ENCODE measurements at places on chromosomes 2 and 18.
A peak's percentile ranks its signal among the peaks of the same experiment; 100 is the strongest.

GRCh38 chr2:138779406-138779780 lies 797 bp downstream of the NXPH2 start:
- DNase-seq: no peak

DNA sequence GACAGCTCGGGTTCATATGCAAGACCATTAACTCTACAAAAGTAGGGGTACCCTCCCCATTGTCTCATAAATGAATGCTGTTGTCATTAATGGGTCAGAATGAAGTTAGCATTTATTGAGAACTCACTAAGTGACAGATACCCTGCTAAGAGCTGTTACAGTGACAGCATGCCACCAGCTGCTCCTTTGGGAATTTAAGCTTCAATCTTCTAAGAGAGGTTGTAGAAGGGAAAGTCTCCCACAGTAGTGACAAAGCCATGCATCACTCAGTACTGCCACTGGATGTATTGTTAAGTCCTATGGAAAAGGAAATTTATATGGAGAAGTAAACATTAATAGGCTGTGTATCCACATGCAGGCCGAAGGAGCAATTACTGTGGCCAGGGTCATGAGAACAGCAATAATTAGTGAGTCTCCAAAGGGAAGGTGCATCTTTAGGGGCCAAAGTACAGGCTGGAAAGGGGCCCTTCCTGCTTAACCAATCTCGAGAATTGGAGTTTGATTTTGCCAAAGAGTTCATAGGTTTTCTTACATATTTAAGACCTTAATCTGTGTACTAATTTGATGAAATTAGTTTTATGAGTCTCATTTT lies 64.5 kb upstream of the FAM124B start:
- DNase-seq: no peak

DNA sequence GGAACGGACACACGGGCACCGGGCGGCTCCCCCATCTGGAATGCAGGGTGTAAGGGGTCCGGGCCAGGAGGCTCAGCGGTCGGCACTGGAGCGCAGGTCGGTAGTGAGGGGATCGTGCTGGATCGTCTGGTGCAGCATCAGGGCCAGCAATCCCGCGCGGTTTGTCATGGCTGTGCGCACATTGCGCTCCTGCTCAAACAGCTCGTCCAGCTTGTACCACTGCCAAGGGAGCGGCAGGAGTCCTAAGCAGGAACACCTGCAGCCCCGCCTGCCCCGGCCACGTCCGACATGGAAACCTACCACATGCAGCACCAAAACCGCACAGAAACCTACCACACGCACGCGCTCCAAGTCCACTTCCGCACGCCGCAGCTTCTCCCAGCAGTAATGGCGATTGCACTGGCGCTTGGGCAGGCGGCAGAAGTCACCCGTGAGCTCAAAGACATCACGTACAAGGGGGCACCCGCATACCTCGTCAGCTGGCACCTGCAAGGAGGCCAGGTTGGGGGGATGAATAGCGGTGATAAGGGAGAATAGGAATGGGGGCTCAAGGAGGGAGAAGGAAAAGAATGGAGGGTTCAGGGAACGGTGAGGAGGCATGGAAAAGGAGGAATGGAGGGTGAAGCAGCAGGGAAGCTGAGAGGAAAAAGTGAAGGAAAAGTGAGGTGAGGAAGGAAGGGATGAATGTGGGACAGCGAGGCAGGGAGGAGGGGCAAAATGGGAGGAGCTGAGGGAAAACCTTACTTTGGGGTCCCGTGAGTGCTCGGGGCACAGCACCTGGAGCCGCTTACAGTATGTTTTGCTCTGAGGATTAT lies 1.4 kb upstream of the MBD1 start:
- DNase-seq: no peak

- DNase-seq: no peak
Observed at GRCh38 chr2:28322981-28323396, 69.7 kb upstream of the FOSL2 start.

DNA sequence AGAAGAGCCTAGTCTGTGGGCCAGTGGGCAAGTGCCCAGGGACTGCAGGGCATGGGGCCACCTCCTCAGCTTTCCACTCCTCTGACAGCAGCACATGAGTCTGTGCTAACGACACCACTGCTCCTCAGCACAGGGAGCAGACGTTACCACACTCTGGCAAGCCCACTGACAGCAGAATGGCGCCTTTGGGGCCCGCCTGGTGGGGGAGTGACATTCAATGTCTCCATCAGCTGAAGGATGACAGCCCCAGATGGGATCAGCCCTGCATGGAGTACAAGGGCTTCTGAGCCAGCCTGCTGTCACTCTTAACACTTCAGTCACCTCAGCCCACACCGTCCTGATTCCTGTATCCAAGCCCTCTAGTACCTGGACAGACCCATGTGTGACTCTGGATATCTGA lies 149.4 kb upstream of the SMAD2 start:
- no peak for DNase-seq

DNA sequence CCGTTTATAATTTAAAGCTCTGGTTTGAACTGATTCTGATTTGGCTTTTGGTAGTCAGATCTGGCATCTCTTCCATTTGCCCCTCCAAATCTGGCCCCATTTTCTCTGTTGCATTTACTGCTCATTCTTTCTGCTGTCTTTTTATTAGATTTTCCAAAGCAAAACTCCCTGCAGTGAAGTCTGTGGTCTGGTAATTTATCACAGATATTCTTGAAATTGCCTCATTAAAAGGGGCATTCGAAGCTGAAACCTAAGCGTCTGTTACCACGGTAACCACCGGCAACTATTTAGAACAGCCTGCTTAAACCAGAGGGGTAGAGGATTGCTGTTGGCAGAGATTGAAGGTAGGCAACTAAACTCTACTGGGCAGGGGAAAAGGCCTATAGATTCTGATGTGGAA lies 111.5 kb upstream of the UPP2 start:
- no peak for DNase-seq

- DNase-seq: no peak
Observed at GRCh38 chr2:96971926-96972444, 14.4 kb downstream of the FAM178B start.

DNA sequence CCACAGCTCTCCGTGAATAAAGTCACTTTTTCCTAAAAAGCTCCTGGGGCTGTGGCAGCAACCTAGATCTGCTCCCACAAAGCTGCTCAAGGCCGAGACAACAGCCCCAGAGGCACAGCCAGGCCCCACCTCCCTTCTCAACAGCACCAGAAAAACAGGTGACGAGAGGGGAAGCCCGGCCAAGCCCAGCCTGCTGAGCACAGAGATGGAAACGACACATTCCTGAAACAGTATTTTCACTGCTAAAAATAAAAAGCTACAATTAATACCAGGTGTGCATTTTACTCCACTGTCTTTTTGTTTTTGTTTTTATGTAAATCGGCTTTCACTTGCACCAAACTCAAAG lies 199.3 kb downstream of the HDAC4 start:
- peak; percentile 71 for DNase-seq

- DNase-seq: no peak
Observed at GRCh38 chr18:24657444-24657842, 197.0 kb downstream of the HRH4 start.

GRCh38 chr2:46276642-46277041 lies 20.6 kb upstream of the EPAS1 start:
- no peak for DNase-seq
